ENCODE measurements at places on chromosomes 11 and 22. TPM values are rescaled to one million over a fixed set of nuclear protein-coding genes. Genes with fewer than 3 reads are reported as not detected.

LARGE1 gene
- 5.0 TPM for total RNA-seq

MN1 gene
- 2.7 TPM for total RNA-seq

CD3D gene
- total RNA-seq = not detected

P2RY2 gene
- 11.8 TPM for total RNA-seq

B4GALNT4 gene
- 17.5 TPM for total RNA-seq

PGGHG gene
- 8.6 TPM for total RNA-seq

LSP1 gene
- 3.1 TPM for total RNA-seq

IGSF9B gene
- total RNA-seq = 3.1 TPM

BEST1 gene
- 1.2 TPM for total RNA-seq

SIK3 gene
- 8.3 TPM for total RNA-seq

OTUB1 gene
- total RNA-seq = 129 TPM

SF1 gene
- total RNA-seq = 153 TPM

GPR83 gene
- 0.07 TPM for total RNA-seq

VPS26B gene
- total RNA-seq = 21.4 TPM

VSTM5 gene
- total RNA-seq = not detected

CYP2R1 gene
- 10.1 TPM for total RNA-seq

C22orf42 gene
- not detected for total RNA-seq

SMC1B gene
- 0.03 TPM for total RNA-seq

OR56A1 gene
- total RNA-seq = not detected

BTBD18 gene
- total RNA-seq = not detected

PATE4 gene
- total RNA-seq = not detected

TUB gene
- total RNA-seq = 5.7 TPM

TRIM66 gene
- total RNA-seq = 2.2 TPM

CACNA1I gene
- total RNA-seq = 0.07 TPM

SIPA1 gene
- total RNA-seq = 12.9 TPM

APOBEC3B gene
- 28.4 TPM for total RNA-seq

CCDC73 gene
- not detected for total RNA-seq

TMEM45B gene
- total RNA-seq = not detected

TEF gene
- total RNA-seq = 1.1 TPM

SYT9 gene
- 0.18 TPM for total RNA-seq

KRTAP5-11 gene
- not detected for total RNA-seq

SCGB2A2 gene
- not detected for total RNA-seq

PDE3B gene
- total RNA-seq = 1.9 TPM

IZUMO1R gene
- total RNA-seq = not detected

TMA7B gene
- not detected for total RNA-seq

OR8D1 gene
- not detected for total RNA-seq

RTN4RL2 gene
- total RNA-seq = 87.5 TPM

RFPL2 gene
- 0.16 TPM for total RNA-seq

DDIAS gene
- 14.9 TPM for total RNA-seq

ST14 gene
- total RNA-seq = 0.05 TPM

MRGPRE gene
- 0.17 TPM for total RNA-seq

RHOD gene
- total RNA-seq = 44.0 TPM

PLXNB2 gene
- total RNA-seq = 101 TPM

INS gene
- not detected for total RNA-seq

SCARF2 gene
- 0.86 TPM for total RNA-seq

SCGB1C1 gene
- total RNA-seq = not detected

CD3G gene
- not detected for total RNA-seq

LARGE2 gene
- 2.7 TPM for total RNA-seq

HIC2 gene
- 2.6 TPM for total RNA-seq

Measured in A549 treated with Hydrocortisone at 1 μM for 4 hours (cell line).